ENCODE measurements at places on chromosomes 1 and 21.

DNA sequence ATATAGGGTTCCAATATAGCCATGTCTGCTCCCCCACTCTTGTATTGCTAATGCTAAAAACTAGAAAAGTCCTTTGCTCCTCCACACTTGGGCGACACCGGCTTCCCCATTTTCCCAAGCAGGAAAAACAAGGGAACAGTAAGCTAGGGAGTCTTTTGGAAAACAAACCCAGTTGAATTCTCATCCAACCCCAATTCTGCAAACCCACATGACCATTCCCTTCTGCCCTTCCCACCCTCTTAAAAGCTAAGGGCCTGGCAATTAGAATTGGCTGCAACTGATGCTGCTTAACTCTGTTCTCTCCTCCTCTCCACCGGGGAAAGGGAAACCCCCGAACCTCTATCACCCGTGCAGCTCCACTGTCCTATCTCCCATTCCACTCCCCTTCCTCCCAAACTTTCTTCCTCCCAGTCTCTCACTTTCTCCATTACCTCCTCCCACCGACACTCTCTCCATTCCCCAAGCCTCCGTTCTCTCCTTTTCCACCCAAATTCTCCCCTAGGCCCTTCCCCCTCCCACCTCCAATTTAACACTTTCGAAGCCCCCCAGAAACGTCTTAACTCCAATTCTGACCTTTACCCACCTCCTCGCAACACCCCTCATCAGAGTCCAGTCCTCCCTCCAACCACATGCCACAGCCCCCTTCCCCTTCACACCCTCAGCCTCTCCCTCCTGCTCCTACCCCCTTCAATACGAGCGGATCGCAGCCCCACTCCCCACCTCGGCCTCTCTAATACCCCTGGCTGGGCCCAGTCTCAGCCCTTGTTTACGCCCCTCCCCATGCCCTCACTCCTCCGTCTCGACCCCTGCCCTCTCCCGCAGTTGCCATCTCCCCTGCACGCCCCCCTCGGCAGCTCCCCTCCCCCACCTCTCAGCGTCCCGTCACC lies 701 bp downstream of the DEDD start:
- DNase-seq, result peak; percentile 40

DNA sequence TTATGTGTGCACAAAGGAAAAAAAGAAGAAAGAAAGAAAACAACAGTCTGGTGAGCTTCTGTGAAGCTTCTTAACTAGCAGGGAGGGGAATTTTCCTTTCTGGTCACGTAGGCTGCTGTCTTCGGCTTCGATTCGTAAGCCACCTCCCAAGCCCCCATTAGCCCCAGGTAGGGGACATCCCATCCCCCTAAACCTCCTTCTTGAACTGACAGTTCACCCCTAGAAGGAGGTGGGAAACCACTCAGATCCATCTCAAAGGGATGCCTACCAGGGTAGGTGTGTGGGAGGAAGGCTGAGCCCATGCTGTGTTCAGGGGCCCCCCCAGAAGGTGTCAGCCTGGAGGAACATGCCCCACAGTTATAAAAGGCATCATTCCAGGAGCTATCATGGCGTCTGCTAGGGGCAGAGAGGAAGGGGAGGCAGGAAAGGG lies 25.8 kb downstream of the CD247 start:
- no peak for DNase-seq

DNA sequence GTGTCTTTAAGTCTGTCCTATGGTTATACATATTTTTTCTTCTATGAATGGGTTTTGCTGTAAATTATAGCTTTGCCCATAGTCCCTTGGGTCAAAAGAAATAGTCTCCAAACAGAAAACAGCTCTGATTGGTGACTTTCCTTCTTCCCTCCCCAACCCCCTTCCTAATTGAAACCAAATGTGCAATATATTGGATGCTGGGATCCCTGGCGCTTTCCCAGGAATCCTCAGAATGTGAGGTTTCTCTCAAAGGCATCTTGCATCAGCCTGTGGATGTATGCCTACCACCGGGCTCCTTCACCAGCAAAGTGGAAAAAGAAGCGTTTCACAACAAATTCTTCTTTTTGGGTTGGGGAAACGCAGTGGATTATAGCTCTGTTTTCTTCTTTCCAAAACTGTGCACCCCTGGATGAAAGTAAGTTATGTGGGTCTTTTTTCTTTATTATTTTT lies at the start of gene DDR2:
Gene DDR2 (plus strand): TSS at position 248 of the 450 bp plus-strand sequence. CDS start 86,600 bp downstream, outside the sequence.
- peak; percentile 53 for DNase-seq

DNA sequence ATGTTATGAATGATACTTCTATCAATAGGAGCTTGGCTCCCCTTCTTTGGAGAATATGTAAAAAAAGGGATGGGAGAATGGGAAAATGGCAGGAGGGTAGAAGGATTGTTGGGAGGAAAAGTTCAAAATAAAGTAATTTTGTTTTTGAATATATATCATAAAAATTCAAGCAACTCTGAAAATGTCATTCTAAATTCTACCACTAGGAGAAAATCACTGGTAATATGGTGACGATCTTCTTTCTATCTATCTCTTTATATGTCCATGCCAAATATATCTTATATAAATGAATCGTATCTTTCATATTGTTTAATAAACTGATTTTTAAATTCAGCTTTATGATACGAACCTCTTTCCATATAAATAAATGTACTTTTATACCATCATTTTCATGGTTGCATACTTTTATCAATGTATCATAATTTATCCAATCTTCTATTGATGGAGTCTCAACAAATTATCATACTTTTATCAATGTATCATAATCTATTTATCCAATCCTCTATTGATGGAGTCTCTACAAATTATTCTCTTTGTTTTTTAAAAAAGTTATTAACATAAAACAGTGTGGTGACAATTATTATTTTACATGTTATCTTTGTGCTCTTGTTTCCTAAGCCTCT lies 73.7 kb upstream of the MARK1 start:
- DNase-seq, result no peak

DNA sequence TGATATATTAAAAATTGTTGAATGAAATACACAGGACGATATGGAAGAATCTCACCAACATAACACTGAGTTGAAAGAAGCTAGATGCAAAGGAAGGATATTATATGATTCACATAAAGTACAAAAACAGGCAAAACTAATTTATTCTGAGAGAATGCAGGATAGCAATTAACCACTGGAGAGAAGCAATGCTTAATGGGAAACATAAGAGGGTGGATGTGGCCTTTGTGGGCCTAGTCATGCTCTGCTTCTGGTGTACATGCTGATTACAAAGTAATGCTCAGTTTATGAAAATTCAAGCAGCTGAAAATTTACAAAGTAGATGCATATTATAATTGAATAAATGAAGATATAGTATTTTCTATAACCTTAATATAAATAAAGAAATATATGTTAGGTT lies 326.4 kb upstream of the ADAMTS5 start:
- no peak for DNase-seq

DNA sequence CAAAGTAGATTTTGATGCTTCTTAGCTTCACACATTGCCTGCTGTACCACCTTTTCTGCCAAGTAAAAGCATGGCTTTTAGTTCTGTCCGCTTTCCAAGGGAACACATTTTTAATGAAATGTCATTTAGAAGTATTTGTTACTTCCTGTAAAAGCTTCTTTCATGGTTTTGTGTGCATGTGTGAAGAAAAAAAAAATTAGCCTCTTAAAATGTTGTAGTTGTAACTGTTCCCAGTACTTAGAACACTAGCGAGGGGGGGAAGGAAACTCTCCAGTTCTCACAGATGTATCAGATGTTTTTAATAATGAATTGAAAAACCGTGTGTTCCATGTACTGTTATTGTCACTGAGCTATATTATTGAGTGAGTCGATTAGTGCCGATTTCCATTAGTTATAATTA lies 568.3 kb upstream of the ADGRL2 start:
- DNase-seq, result no peak

All from hepatic stellate cell (primary cell).